Fibroblast of mammary gland (primary cell): ENCODE measurements at places on chromosomes 12 and 14.

DNA sequence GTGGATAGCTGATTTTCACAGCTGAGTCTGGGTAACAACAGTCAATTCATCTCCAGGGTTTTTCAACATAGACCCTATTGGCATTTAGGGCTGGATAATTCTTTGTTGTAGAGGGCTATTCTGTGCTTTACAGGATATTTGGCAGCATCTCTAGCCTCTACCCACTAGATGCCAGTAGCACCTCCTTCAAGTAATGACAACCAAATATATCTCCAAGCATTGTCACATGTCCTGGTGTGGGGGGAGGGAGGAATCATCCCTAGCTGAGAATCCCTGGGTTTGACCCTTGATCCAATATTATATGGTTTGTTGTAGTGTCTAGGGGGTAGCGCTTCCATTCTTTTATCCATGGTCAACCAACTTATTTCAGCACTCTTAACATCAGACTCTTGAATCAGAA lies 157.2 kb downstream of the ANO4 start:
- no peak for DNase-seq

- DNase-seq, result peak; percentile 85
Observed at GRCh38 chr12:40054555-40055227, 51.2 kb downstream of the SLC2A13 start.

- DNase-seq, result peak; percentile 56
Observed at GRCh38 chr14:51644217-51644933, 7.3 kb upstream of the FRMD6 start.

GRCh38 chr14:55782166-55782565 lies 202.2 kb downstream of the KTN1 start:
- peak; percentile 7 for DNase-seq
